ENCODE measurements at places on chromosomes 12 and 14. TPM values are rescaled to one million over a fixed set of nuclear protein-coding genes. Genes with fewer than 3 reads are reported as not detected.

The MANSC1 gene
- total RNA-seq, result 2.3 TPM

The CCT2 gene
- 330 TPM for total RNA-seq

The ACTR10 gene
- 57.0 TPM for total RNA-seq

The IL22 gene
- total RNA-seq, result not detected

The CYP27B1 gene
- 0.97 TPM for total RNA-seq

The NKX2-1 gene
- total RNA-seq, result not detected

The OR4K13 gene
- total RNA-seq, result not detected

The RND1 gene
- not detected for total RNA-seq

The TAC3 gene
- 0.43 TPM for total RNA-seq

The TGFB3 gene
- total RNA-seq, result 7.7 TPM

DNA sequence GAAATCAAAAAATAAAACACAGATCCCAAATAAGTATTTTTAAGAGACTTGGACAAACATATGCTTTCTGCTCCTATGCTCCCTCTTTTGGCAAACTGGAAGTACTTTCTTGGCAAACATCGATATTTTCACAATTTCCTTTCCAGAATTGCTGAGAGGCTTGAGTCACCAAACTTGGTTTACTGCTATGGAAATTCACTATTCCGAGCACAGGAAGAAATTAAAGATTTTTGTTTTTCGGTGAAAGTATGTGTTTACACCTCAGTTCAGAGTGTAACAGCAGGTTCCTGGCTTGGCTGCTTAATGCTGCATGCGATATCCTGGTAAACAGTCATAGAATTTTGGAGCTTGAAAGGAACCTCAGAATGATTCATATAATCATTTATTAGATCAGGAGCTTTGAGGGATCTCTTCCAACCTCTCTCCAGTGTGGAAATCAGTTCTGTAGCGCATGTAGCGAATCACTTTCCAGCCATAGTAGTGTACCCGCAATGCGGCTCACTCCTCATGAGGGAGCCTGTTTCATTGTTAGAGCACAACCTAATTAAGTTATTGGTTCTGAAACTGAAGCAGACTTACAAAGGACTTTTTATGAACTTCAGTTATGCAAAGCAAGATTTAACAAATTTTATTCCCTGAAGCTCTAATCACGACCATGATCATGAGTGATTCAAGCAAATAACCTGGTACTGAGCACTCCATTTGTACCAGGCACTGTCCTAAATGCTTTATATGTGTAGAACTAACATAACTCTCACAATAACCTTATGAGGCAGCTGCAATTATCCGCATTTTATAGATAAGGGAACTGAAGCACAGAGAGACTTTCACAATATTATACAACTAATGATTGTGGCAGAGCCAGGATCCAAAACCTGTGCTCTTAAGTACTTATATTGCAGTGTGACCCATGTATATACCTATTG is 56.4 kb upstream of the ATP2A2 start:
- peak; percentile 91 for DNase-seq

- DNase-seq, result peak; percentile 77
Measured at GRCh38 chr14:31947680-31948595, 129.2 kb upstream of the ARHGAP5 start.

GRCh38 chr14:75457648-75458165 is 29.9 kb downstream of the JDP2 start:
- DNase-seq, result no peak

DNA sequence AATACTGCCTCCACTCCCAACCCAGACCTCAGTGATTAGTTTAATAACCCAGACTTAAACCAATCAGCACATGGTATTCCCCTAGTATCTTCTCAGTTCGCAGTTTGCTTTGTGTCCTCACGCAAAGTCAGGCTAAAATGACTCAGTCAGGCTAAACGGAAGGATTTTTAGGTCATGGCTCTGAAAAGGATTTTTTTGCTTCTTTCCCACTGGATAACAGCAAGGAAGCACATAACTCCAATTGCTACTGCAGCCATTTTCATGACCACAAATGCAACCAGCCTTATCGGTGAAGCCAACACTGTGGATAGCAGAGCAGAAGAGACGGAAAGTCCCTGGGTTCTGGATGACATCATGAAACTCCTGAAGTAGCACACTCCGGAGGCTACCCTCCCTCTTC is 67.7 kb downstream of the ZC3H14 start:
- DNase-seq, result peak; percentile 70

- no peak for DNase-seq
Measured at GRCh38 chr12:65430006-65430405, 151.5 kb downstream of the MSRB3 start.

DNA sequence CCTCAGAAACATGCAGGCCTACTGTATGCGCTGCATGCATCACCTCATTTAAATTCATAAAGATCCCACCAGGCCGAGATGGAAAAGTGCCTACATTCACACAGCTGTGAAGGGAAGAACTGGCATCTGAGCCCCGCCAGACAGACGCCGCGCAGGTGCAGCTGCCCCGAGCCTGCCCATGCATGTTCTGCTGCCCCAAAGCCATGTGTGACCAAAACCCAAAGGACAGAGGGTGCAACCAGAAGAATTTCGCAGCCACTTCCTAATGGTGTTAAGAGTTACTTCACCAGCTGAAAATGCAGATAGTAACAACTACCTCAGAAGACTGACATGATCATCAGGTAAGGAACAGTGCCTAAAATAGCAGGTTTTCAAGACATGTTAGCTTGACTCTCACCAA is 13.5 kb upstream of the KRT8 start:
- no peak for DNase-seq

- DNase-seq, result no peak
Measured at GRCh38 chr14:73264080-73264884, 27.0 kb downstream of the PAPLN start.

DNA sequence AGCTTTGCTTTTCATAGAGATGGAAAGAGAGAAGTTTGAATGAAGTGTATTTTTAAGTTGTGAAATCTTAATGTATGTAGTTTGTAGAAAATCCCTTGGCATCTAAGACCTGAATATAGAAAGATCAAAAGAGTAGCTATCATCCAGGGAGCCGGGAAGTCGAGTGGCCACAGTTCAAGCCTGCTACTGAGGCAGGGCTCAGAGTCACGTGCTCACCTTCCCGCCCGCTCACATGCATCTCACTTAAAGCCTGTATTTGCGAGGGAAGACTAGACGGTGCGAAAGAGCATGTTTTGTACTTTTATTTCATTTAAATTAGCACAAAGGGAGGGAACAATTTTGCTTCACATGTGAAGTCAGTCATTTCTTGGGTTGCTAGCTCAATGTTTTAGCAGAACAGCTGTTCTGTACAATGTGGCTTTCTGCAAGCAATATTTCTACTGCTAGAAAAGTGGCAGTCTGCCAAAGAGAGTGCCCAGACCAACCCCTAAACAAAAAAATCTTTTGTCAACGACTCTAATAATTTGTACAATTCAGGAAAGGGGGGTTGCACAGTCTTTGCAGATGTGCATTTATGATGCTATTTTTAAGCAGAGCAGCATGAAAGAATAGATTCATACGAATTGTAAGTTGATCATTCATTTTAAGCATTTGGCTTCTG is 290.7 kb downstream of the NPAS3 start:
- no peak for DNase-seq

GRCh38 chr12:22709292-22709691 is 84.3 kb downstream of the ETNK1 start:
- peak; percentile 28 for DNase-seq

DNA sequence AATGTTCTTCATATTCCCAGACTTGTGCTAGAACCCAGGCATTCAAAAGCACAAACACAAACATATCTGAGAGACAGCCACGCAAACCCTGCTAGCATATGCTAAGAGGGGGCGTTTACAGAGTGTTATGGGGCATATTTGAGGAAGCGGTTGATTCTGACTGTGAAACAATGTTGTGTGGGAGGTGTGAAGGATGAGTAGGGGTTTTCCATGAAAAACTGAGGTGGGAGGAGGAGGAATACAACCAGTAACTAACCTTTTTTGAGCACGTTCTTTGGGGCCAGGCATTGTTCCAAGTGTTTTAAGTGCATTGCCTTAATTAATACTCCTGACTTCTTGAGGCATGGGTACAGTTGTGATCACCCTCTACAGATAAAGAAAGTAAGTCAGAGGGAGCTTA is 499.5 kb downstream of the AACS start:
- DNase-seq, result no peak

DNA sequence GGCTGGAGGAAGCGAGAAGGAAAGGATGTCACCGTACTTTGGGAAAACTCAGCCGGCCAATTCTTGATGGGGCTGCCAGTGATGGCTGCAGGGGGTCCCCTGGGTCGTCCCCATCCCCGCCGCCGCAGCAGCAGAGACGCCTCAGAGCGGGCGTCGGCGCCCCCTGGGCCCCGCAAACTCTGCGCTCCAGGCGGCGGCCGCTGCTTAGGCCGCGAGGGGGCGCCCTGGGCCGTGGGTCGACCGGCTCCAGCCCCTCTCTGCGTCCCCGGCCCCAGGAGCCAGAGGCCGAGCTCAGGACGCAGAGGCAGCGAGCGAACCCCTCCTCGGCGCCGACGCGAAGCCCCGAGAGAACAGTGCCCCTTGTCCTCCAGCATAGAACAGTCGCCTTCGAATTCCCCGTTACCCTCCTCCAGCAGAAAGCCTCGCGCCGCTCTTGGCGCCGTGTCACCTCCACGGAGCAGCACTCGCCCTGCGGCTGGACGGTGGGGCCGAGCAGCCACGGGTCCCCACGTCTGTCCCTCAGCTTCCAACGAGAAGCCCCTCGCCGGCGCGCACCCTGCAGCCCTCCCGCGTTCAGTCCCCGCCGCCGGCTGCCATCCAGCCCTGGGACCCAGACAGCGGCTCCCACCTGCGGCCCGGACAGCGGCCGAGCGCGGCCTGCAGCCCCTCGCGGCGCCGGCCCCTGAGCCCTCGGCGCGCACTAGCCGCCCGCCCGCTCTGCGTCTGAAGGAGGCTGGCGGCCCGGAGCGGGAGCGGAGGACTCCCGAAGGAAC is 106.6 kb downstream of the PRICKLE1 start:
- peak; percentile 58 for DNase-seq

DNA sequence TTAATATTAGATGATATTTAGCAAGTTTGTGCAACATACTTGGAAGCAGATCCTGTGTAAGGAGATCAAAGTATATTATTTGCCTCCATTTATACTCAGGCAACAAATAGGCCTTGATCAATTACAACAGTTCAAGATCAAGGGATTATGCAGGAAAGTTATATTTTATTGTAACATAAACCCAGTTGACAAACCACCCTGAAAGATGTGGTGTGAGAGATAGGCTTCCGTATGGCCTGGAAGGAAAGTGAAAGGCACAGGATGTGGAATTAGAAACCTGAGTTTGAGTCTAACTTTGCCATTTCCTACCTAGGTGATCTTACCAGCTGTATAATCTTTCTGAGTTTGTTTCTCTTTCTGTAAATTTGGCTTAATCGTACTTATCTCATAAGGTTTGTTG is 284.1 kb downstream of the BMP4 start:
- no peak for DNase-seq

- DNase-seq, result no peak
Measured at GRCh38 chr12:79298506-79298905, 392.3 kb downstream of the PAWR start.

DNA sequence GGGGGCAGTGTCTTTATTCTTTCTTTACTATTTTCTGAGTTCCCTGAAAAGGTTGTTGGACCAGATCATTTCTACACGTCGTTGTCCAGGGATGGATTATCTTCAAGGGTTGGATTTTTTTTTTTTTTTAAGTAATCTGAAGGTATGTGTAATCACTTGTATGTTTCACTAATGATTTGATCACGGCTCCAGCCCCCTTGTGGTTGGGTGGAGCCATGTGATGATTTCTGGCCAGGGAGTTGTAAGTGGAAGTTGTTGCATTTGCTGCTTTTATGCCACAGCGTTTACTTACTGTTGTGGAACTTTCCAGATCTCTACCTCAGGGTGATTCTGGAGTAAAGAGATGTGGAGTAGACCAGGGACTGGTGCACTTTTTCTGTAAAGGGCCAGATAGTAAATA is 390.3 kb downstream of the AACS start:
- no peak for DNase-seq

DNA sequence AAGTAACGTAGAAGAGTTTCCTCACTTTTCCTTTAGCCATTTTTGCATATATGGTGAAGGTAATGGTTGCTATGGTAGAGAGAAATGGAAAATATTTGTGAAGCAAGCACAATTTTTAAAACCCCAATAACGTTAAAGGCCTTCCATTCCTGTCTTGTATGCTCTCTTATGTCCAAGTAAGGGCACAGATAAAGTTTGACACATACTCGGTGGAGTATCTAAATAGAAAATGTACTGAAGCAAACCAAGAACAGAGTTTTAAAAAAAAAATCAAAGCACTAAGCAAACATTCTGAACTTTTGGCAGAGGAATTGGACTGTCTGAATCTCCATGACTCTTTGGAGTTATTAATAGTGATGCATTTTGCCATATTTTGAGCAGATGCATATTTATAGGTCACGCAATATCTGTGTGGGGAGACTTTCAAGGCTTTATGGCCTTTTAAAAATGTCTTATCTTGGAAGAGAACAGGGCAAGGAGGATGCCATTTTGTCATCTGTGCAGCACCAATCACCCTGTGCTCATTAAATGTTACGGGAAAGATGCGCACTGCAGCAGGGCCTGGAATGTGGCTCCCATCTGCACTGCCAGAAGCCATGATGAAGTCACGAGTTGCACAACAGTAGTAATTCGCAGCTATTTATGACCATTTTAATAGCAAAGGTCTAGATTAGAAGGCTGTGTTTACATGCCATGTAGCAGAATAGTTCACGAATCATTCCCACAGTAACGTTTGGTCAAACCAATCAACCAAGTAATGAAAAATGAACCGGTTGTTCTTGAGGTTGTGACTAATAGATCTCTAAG is 23.3 kb upstream of the AMIGO2 start:
- DNase-seq, result peak; percentile 100

DNA sequence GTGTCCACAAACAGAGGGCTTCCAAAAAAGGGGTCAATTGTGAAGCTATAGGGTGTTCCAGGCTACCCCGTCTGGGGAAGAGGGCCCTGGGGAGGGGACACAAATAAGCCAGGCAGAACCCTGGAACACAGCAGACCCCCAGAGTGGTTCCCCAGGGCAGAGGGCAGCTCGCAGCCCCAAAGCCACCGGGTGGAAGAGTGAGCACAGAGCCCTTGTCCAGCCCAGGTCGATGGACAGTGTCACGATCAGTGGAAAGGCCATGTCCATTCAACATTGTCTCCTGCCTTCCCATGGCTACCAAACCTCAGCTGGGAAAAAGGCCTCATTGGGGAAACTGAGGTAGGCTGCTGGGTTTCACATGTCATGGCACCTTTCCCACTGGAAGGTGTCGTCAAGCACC is 131.4 kb downstream of the DICER1 start:
- DNase-seq, result no peak

- no peak for DNase-seq
Measured at GRCh38 chr14:37201724-37202123, 4.0 kb downstream of the MIPOL1 start.

DNA sequence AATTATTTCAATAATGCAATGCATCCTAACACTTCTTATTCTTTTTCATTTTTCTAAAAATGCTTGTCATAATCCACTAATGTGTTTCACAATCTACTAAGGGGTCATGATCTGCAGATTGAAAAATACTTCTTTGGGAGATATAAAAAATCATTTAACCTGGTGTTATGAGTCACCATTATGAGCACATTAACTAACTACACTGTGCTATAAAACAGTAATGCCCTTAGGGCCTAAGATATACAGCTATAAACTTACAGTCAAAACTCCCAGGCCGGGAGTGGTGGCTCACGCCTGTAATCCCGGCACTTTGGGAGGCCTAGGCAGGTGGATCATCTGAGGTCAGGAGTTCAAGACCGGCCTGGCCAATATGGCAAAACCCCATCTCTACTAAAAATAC is 14.2 kb downstream of the ATXN2 start:
- peak; percentile 79 for DNase-seq

- DNase-seq, result no peak
Measured at GRCh38 chr12:26830363-26830762, 2.6 kb downstream of the ITPR2 start.
